Hippocampal formation (tissue), 2 donors: ENCODE measurements at places on chromosomes 1 and 21.

DNA sequence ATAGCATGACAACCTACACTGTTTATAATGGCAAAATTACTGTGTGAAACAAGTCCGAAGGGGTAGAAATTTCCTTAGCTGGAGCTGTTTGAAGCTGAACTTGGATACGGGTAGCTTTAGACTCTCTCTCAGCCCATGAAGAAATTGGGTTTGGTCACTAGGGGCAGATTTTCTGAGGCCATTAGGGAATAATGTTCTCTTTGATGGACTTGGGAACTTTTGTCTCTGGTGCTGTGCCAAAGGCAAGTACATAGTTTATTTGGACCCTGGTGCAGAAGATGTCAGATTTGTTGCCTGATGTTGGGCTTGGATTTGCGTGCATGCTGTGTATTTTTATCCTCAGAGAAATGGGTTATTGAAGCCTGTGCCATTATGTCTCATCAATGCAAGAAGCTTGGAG is 109.6 kb downstream of the VPS13D start:
- no peak for DNase-seq

- DNase-seq: no peak
These were observed 12.1 kb downstream of the OVGP1 start for GRCh38 chr1:111415461-111415860.

GRCh38 chr1:71196685-71197084 is 115.8 kb upstream of the ZRANB2 start:
- peak; percentile 15 for DNase-seq

DNA sequence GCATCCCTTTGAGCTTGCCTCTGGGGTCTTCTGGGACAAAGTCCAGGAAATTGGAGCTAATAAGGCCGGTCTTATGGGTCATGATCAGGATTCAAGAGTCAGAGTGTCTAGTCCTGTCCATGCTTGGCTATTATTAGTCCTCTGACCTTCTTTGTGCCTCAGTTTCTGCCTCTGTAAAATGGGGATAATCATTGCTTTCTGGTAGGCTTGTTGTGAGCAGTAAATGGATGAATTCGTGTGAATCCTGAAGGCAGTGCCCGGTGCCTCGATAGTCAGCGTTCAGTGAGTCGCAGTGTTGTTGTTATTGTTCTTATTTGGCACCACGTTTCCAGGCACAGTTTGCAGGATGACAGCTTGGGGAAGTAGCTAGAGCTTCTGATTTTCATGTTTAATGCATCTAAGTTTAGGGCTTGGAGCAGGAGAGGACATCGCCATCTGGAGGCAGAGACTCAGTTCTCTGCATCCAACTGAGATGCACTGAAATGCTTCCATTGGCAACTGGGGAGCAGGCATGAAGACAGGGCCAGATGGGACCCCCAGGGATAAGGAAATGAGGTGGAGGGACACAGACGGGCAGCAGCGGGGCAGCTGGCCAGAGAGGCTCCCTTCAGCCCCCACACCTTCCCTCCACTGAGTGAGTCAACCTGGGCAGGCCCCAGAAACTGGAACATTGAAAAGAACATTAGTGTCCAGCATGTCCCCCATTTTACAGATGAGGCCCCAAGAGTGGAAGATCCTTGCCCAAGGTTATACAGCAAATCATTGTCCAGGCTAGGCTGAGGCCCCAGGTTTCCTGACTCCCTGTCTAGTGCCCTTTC is 160.3 kb downstream of the PTPRU start:
- DNase-seq: no peak

- DNase-seq: no peak
These were observed 8.2 kb downstream of the HCRTR1 start for GRCh38 chr1:31625561-31626222.

- no peak for DNase-seq
These were observed 939 bp upstream of the CCN1 start for GRCh38 chr1:85579622-85580021.

DNA sequence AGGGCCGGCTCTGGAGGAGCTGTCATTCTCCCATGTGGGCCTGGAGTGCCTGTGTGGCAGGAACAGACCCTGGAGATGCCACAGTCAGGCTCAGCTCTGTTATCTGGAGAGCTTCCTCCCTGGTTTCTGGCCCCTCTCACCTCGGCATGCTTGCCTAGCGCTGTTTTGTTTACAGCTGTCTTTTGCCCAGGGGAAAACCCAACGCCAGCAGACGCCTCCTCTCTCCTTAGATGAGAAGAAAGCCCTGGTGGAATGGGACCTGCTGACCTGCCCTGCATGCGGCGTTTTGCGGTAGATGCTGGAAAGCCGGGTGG is 104.9 kb downstream of the CRYAA start:
- no peak for DNase-seq

DNA sequence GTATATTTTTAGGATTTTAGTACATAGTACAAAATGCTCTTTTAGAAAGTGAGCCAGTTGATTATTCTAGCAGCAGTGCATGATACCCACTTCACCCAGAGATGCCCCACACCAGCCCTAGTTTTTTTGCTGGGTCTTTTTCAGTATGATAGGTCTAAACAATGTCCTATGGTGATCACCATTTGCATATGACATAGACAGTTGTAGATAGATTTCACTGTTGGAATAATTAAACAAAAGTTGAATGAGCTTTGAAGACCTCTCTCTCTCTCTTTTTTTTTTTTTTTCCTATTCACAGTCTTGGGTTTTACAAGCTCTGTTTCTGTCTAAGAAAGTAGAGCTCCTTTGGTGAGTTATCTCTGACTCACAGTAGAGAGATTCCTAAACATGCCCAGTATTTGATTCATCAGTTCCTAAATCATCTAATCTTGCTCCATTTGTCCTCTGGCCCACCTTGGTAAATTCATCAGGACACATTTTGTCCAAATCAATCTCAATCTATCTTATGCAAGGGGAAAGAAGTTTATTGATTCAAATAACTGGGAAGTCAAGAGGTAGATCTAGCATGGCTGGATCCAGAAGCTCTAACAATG is 44.7 kb upstream of the VAV3 start:
- DNase-seq: no peak

DNA sequence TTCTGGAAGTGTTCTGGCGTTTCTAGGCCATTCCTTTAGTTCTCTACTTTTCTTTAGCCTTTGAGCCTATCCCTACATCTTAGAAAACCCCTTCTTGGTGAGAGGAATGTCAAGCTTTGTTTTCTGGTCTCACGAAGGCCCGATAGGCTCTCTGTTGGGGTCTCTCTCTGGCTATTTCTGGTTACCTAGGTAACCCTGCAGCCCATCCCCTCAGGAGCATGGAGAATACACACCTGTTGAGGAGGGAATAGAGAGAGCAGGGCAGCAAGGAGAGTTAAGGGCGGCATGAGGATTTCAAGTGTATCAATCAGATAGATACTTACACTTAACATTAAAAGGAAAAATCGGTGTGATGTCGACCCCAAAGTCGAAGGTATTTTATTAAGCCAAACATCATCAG is 45.7 kb downstream of the LRRC8D start:
- no peak for DNase-seq

DNA sequence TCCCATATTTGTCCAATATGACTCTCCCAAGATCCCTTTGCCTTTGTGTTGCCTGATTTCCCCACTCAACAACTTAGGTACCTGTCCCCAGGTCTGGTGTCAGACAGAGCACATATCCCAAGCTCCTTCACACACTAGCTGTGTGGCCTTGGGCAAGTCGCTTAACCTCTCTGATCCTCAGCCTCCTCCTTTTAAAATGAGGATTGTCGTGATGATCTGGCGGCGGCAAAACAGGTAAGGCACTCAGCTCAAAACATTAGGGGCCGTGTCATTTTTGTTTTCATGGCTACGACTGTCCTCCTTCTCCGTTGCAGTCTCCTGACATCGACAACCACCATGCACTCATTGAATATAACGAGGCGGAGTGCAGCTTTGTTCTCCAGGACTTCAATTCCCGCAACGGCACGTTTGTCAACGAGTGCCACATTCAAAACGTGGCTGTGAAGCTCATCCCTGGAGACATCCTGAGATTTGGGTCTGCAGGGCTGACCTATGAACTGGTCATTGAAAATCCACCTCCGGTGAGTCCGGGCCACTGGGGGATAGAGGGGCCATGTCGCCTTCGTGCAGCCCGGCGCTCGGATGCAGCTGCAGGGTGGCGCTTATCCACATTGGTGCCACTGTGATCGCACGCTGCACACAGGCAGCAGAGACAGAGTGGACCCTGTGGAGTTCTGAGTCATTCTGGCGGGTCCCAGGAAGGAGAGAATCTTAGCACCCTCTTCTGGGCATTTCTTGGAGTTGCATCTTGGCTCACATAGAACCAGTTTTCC is 25.2 kb downstream of the FHAD1 start:
- peak; percentile 70 for DNase-seq

DNA sequence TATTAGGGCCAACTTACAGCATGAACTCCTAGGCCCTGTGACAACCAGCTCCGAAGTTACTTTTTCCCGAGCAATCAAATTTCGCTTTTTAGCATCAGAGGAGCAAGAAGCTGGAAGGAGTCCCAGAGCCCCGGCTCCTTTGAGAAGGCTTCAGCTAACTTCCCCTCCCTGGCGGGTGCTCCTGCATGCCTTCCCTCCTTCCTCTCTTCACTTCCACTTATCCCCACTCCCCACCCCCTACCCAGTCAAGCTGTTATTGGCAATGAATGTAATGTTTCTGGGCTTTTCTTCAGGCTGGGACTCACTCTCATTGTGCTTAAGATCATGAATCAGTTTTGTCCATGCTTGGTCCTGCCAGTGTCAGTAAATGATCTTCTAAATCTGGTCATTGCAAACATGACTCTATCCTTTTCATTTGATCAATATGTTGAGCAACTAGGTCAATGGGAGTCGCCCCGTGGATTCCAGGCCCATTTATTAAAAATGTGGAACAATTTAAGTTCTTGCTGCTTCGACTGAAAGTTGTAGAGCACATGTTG is 94.5 kb upstream of the TSPAN2 start:
- DNase-seq: no peak

DNA sequence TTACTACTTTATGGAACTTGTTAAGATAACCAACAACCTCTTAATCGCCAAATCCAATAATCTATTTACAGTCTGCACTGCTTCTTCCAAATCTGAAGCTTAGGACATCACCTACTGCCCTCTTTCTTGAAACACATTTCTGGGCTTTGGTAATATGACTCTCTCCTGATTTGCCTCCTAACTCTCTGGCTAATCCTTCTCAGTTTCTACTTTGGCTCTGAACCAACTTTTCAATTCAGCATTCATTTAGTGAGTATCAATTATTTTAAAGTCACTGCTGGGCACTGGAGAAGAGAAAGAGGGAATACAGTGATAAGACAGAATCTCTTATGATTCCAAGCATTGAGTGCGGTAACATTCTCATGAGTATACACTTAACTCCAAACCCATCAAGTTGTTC is 275.0 kb downstream of the AKT3 start:
- no peak for DNase-seq

GRCh38 chr1:182348961-182349747 is 42.4 kb downstream of the GLUL start:
- DNase-seq: no peak

- DNase-seq: no peak
These were observed 244.8 kb downstream of the DNM3 start for GRCh38 chr1:172086137-172086536.

DNA sequence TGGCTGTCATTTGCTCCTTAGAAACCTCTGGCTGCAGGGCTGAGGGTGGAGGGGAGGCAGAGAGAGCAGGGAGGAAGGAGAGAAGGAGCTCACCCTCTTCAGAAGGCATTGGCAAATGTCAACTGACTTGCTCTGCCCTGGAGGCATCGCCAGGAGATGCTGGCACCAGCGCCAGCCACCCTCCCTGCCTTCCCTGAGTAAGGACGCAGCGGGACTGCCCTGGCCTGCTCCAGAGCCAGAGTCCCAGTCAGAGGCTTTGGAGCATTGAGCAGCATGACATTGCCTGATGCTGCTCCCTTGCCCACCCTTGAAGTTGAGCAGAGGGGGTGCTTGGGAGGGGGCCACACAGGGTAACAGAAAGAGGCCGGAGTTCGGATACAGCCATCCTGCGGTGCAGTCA is 62.3 kb downstream of the DISP3 start:
- no peak for DNase-seq

- no peak for DNase-seq
These were observed 69.7 kb upstream of the ADAM30 start for GRCh38 chr1:119966020-119966419.

DNA sequence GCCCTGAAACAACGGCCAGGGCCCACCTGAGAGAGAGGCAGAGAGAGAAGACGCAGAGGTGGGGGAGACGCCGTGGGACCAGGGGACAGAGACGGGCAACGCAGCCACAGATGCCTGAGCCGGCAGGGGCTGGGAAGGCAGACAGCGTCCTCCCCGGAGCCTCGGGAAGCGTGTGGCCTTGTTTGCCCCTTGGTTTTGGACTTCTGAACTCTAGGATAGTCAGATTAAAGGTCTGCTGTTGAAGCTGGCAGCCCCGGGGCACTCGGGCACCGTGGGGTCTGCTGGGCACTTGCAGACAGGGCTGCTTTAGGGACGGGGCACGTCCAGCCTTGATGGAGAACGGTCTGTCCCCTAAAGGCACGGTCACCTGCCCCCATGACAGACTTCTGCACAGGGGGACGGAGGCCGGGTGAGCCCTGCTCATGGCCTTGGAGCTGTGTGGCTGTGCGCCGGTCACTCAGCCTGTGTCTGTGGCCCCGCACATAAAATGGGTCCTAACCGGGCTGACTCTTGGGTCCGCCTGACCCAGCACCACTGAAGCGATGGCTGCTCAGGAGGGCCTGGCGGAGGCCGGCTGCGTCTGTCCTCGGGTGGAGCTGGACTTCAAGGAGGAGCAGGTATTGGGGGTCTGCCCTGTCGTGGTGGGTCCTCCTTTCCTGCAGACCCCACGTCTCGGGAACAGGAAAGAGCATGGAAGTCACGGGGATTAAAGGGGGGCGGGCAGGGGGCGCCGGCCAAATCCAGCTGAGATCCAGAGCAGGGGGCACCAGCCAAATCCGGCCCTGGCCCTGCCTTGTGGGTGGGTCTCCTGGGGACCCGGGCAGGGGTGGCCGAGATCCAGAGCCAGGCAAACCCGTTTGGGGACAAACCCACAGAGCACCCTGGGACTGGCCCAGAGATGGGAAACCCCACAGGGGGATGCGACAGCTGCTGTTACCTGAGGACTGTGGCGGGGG is 9.6 kb upstream of the RNF223 start:
- DNase-seq: no peak

DNA sequence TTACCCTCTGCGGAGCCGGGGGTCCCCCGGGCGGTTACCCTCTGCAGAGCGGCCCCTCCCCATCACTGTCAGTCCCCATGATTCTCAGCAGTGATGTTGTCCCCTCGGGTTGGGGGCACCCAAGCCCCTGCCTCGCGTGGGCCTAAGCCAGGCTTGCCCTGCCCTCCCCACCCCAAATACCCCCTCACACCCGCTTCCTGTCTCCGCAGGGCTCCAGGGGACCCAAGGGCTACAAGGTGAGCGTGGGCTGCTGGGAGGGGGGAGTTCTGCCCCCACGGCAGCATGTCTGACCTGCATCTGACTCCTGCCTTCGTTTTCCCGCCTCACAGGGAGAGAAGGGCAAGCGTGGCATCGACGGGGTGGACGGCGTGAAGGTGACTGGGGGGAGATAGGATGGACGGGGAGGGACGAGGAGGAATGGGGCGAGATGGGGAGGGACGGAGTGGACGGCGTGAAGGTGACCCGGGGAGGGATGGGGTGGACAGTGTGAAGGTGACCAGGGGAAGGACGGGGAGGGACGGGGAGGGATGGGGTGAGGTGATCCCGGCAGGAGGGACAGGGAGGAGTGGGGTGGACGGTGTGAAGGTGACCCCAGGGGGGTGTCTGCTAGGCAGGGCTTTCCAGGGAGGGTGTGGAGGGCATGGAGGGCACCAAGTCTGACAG is 8.6 kb downstream of the COL6A1 start:
- no peak for DNase-seq
